Activated CD4-positive, CD25-positive, alpha-beta regulatory T cell (primary cell): ENCODE measurements at places on chromosomes 1 and 21.

GRCh38 chr1:64743954-64744491 lies 852 bp upstream of the RAVER2 start:
- no peak for DNase-seq

GRCh38 chr1:151935154-151935553 lies 25.8 kb upstream of the THEM4 start:
- no peak for DNase-seq

GRCh38 chr1:183739741-183740271 lies 65.1 kb upstream of the RGL1 start:
- DNase-seq, result no peak

DNA sequence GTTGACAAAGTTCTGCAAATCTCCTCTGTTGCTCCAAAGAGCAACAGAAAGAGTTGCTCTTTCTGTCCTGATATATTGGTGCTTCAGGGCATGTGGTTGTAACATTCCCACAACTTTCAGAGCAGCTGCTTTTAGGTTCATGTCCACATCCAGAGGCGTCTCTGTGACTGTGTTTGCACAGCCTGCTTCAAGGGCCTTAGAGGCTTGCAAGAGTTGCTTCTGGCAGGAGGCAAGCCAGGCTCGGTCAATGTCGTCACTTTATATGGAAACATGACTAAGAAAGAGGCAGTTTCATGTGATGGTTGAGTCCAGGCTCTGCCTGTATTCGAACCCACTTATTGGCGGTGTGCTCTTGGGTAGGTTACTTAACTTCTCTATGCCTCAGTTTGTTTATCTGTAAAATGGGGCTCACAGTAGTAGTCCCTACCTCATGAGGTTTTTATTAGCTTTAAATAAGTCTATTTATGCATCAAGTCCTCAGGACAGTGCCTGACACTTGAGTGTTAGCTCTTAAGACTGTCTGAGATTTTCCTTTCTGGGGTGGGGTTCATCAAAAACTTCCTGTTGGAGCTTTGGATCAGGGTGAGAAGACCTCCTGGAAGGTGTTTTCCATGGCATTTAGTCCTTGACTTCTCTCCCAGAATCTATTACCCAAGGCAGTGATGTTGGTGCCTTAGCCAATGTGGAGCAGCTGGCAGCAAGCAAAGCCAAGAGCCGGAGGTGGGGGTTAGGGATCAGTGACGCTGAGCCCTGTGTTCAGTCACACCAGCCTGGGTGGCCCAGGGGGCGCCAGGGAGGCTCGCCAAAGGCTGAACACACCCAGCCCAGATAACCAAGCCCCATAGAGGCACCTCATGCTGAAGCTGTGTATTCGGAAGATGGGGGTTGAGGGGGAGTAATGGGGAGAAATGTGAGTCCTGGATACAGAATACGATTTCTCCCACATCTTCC lies 18.9 kb downstream of the LHX4 start:
- DNase-seq, result no peak

DNA sequence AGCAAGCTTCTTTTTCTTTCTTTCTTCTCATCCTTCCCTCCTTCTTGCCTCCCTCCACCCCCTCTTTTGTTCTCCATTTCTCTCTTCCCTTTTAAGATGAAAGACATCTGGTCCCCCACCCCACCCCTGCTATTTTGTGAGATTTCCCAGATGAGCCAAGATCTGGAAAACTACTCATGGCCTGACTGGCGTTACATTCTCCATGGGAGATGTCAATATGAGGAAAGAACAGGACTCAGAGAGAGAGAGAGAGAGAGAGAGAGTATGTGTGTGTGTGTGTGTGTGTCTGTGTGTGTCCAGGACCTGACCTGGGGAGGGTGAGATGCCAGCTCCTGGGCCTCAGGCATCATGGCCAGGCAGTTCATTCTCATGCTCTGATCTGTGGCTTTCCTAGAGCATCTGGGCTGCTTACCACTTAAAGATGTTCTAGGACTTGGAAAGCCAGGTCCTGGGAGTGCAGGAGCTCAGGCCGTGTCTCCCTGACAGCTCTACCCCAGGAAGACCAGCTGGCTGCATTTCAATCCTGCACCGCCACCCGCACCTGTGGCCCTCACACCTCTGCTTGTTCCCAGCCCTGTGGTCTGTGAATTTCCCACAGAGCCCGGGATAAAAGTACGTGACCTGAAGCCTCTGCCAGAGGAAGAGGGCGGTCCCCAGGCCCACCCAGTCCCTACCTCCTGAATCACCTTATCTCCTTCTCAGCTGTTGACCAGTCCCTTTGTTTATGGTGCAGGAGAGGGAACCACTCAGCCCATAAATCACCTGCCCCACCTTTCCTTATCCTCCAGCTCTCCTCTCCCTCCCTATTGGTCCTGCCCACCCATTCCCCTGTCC lies 3.2 kb upstream of the BEST4 start:
- no peak for DNase-seq

- DNase-seq, result no peak
Observed at GRCh38 chr1:226309398-226310244, 657 bp upstream of the LIN9 start.

GRCh38 chr1:170872663-170873062 lies 62.7 kb upstream of the MROH9 start:
- no peak for DNase-seq

DNA sequence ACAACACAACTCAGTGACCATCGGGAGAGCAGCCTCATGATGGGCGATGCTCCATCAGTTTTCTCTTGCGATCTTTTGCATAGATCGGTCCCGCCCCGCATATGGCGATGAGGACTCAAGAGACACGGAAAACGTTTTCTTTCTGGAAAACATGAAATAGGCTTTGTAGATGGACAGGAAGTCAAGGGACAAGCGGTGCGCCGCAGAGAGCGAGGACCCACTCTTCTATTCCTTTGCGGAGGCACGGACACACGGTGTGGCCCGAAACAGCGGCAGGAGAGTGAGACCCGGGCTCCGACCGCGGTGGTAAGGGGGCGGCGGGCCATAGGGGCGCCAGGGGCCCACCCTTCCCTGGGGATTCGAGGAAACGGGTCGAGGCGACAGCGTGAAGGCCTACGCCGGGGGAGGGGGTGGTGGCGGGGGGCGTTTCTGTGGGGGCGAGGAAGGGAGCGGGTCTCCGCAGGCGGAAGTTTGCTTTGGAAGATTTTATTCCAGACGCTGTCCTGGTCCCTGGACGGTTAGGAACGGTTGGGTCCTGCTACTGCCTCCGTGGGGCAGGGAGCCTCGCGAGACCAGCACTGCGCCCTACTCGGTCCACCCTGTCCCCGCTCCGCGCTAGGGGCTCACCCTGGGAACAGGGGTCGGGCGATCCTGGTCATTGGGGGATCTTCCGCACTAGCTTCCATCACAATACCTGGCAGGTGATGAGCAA lies 796 bp upstream of the TDRKH start:
- DNase-seq, result no peak

GRCh38 chr1:204031098-204031710 lies 41.7 kb upstream of the SOX13 start:
- DNase-seq, result no peak

- no peak for DNase-seq
Observed at GRCh38 chr1:183416850-183417771, 1.1 kb downstream of the NMNAT2 start.

- no peak for DNase-seq
Observed at GRCh38 chr1:195794225-195794624, 814.0 kb downstream of the KCNT2 start.

GRCh38 chr21:33670076-33670978 lies 28.0 kb downstream of the ITSN1 start:
- no peak for DNase-seq

DNA sequence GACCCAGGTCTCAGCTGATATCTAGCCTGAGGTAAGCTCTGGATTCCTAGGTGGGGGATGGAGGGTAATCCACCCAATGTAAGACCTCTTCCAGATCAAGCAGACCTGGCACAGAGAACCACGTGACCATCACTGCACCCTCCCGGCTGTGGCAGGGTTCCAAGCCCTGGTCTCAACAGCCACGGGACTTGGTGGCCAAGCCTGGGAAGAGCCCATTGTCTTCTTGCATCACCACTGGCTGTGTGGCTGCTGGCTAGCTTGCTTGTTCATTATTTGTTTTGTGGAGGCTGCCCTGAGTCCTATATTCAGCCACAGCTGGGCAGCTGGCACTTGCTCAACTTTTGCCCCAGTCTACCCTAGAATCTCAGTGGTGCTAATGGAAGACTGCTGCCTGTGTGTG lies 24.1 kb upstream of the NFASC start:
- no peak for DNase-seq

DNA sequence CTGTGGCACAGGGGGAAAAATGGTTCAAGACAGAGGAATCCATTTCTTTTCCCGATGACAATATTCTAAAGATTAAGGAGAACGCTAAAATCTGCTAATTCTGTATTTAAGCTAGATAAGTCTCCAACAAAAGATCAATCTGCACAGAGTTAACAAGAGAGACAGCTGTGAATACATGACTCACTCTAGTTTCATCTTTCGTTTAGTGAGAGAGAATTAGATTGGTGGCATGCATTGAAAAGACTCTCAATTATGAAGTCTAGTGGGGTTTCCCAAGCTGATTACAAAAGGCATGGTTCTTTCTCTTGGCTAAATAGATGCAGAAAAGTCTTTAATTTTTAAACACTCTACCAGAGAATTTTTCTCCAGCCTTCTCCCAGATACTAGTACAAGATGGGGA lies 34.4 kb downstream of the CAPN9 start:
- DNase-seq, result no peak

GRCh38 chr1:199009447-199009846 lies 370.6 kb downstream of the PTPRC start:
- no peak for DNase-seq

GRCh38 chr1:67555461-67556296 lies 125.5 kb upstream of the SERBP1 start:
- no peak for DNase-seq

- no peak for DNase-seq
Observed at GRCh38 chr1:87720561-87720960, 391.9 kb downstream of the LMO4 start.
